Astrocyte of the hippocampus (primary cell): ENCODE measurements at places on chromosomes 3 and 15.

DNA sequence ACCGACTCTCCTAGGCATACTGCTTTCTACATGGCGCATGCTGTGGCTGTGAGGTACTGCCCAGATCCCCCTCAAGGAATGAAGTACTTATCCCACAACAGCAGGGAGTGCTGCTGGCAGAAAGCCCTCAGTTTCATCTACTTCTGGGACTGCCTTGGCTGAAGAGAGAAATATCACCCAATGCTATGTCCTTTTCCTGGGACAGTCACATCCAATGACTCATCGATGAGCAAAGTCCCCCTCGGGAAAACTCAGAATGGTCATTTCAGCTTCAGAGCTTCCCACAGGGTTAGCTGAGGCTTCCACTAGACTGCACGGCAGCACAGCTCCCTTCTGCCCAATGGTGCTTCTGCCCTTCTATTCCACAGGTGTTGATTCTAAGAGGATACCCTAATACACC is 3.6 kb upstream of the NMD3 start:
- DNase-seq, result peak; percentile 33

GRCh38 chr3:52886049-52886730 is 11.2 kb downstream of the STIMATE start:
- no peak for DNase-seq

DNA sequence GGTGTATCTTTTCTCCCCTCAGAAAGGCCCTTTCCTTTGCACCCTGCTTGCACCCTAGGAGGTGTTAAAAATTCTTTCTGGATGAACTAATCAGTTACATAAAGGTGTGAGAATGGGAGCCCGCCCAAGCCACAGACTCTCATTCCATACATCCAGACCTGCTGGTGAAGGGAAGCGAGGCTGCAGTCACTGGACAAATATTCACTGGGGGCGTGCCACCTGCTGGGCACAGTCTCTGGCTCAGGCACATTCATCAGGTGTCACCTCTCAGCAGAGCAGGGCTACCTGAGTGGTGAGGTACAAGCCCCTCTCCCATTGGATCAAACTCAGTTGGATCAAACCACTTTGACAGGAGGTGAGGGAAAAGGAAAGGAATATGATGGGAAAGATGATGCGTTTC is 52.0 kb downstream of the NTRK3 start:
- no peak for DNase-seq

DNA sequence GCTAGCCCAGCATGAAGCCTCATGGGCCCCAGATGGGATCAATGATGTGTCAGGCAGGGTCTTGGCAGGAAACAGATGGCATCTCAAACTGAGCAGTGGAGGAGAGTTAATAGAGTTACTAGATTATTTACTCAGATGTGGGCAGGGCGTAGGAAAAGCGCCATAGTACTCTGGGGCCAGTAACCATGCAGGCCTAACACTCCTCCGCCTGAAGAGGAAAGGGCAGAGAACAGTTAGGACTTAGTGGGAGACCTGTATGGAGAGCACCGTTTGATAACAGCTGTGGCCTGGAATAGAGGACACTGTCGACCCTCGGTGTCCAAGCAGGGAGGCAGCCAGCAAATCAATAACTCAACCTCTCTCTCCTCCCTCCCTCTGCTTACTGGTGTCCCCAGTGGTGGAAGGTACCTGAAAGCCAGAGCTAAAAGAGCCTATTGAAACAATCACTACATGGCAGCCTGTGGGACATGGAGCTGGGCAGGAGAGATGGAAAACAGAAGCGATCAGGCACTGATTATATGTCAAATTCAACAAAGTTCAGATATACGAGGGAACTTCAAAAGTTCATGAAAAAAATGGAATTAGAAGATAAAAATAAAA is 111.4 kb upstream of the CCNL1 start:
- DNase-seq, result no peak

DNA sequence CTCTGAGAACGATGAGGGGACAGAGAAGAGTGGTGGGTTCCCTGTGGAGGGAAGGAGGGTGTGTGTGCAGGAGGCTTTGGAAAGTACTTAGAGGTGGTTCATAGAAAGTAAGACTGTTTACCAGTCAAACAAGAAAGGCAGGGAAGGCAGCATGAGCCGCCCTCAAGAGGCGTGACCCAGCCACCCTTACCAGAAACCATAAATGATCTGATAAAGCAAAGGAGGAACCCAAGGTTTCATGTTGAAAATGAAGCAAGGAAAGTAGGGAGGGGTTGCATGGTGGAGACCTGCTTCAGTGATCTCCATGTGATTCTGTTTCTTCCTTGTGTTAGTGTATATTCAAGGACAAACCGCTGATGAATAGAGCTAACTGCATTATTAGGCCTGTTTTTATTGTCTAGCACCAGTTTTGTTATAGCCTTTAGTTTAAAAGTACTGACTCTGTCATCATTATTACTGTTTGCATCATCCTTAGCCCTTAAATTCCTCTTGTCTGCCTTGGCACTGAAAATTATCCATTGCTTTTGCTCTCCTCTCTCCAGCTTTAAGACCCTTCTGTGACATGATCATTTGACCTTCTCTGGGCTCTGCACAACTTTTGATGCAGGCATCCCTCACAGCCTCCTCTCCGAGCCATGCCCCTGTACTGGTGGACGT is 96.1 kb downstream of the STAC start:
- DNase-seq, result no peak

GRCh38 chr3:72894976-72895552 is 7.2 kb downstream of the GXYLT2 start:
- no peak for DNase-seq

DNA sequence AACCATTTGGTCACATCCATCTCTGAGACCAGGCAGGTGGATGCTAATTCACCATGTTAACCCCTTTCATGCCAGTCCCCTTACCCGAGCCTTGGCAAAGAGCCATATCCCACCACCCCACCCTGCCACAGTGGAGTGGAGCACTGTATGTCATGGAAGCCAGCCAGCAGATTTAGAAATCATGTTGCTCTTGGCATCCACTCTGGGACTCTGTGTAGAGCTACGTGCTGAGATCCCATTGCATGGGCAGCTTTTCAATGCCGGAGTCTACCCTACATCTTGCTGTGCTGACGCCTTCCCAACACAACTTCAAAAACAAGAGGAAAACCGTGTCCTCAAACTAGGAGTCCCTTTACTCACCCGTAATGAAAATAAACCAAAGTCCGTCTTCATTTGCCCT is 131.0 kb downstream of the NTRK3 start:
- no peak for DNase-seq

- DNase-seq, result no peak
Measured at GRCh38 chr3:141167681-141168080, 63.9 kb upstream of the PXYLP1 start.

GRCh38 chr15:31131853-31132375 is 30.4 kb upstream of the TRPM1 start:
- DNase-seq, result no peak

- DNase-seq, result peak; percentile 20
Measured at GRCh38 chr3:150094150-150094933, 123.6 kb upstream of the PFN2 start.

DNA sequence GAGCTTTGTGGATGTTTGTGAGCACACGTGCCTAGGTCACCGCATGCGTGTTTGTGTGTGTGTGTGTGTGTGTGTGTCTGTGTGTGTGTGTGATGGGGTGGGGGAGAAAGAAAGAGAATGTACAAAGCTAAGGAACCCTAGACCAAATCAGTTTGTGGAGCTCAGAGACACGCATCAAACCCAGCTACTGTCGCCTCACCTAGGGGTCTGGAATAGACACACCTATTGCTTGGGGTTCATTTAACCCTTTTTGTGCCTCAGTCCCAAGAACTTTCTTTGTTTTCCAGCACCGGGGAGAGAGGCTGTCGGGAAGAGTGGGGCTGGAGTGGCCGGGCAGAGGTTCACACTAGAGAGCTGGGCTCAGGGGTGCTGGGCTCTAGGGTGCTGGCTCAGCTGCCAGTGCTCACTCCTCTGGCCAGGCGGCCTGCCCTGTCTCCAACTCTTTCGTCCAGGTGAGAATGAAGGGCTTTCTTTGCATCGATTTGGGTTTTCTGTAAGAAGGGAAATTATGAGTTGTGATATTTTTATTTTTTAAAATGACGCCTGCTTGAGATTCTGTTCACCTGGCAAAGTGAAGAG is 221.6 kb downstream of the MEIS2 start:
- no peak for DNase-seq

- DNase-seq, result no peak
Measured at GRCh38 chr3:23239211-23240068, 36.3 kb downstream of the UBE2E2 start.

GRCh38 chr3:189188466-189188865 is 16.7 kb downstream of the TPRG1 start:
- DNase-seq, result peak; percentile 63
